ENCODE measurements at places on chromosomes 16 and 17. TPM values are rescaled to one million over a fixed set of nuclear protein-coding genes. Genes with fewer than 3 reads are reported as not detected.

The MAF gene
- 4.3 TPM for total RNA-seq

The IGFBP4 gene
- total RNA-seq, result 28.7 TPM

The CETP gene
- not detected for total RNA-seq

The SOST gene
- total RNA-seq, result not detected

The CCL1 gene
- not detected for total RNA-seq

The CD300LB gene
- total RNA-seq, result not detected

The SYNGR3 gene
- 2.6 TPM for total RNA-seq

The PYY gene
- total RNA-seq, result not detected

The CD300LG gene
- total RNA-seq, result not detected

The SULT1A1 gene
- total RNA-seq, result 11.8 TPM

The SLC13A2 gene
- total RNA-seq, result not detected

The KCNJ16 gene
- not detected for total RNA-seq

The PIRT gene
- total RNA-seq, result not detected

GRCh38 chr17:7887038-7887481 lies 1.5 kb upstream of the CHD3 start:
- no peak for DNase-seq

DNA sequence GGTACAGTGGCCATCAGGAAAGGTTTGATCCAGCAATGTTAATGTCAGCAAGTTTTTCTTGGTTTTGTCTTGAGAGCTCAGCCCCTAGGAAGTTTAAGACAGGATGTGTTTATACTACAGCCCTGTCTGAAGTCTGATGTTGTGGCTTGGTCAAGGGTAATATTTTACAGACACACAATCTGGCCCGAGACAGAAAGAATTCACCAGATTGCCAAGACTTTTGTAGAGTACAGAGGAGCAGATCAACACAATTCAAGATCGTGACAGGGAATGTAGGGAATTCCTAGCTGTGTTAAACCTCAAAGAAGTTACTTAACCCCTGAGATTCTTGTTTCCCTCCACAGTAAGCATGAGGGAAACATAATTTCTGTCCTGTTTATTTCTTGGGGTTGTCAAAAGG lies 63.1 kb downstream of the SHISA9 start:
- DNase-seq, result no peak

DNA sequence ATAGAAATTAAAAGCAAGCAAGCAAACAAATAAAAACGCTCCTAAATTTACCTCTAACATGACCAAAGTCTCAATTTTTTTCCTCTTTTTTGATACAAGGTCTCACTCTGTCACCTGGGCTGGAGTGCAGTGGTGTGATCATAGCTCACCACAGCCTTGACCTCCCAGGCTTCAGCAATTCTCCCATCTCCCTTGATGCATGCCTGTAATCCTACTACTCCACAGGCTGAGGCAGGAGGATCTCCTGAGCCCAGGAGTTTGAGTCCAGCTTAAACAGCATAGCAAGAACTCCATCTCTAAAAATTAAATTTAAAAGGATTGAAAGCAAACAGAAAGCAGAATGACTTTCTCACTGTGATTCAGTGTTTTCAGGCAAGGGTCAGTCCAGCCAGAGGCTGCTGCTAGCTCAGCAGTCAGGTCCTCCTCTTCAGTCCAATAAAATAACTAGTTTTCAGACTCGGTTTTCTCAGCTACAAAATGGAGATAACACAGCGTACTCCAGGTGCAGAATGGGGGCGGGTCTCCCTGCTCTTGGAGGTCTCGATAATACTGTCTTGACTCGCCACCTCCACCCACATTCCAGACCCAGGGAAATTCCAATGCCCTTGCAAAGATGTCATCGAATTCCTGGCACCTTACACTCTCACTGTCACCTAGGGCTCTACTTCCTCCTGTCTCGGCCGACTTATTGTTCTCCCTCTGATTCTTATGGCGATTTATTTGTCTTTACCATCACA lies 20.7 kb upstream of the MRTFB start:
- DNase-seq, result no peak

DNA sequence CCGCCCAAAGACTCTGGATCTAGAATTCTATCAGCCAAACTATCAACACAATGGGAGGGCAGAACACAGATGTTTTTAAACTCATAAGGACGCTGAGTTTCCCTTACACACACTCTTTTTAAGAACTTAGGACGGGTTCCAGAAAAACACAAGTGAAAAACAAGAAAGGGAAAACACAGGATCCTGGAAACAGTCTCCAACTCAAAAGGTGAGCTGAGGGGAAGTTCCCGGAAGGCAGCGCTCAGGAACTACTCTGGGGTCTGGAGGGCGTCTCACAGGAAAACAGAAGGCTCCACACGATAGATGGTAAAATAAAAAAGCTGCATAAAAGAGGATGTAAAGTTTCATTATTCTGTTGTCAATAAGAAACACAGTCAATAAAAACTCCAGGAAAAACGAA lies 80.2 kb upstream of the DOC2B start:
- no peak for DNase-seq

GRCh38 chr16:82857693-82858365 lies 231.1 kb downstream of the CDH13 start:
- DNase-seq, result no peak

GRCh38 chr16:2597560-2597902 lies 59.7 kb downstream of the PDPK1 start:
- DNase-seq, result no peak

DNA sequence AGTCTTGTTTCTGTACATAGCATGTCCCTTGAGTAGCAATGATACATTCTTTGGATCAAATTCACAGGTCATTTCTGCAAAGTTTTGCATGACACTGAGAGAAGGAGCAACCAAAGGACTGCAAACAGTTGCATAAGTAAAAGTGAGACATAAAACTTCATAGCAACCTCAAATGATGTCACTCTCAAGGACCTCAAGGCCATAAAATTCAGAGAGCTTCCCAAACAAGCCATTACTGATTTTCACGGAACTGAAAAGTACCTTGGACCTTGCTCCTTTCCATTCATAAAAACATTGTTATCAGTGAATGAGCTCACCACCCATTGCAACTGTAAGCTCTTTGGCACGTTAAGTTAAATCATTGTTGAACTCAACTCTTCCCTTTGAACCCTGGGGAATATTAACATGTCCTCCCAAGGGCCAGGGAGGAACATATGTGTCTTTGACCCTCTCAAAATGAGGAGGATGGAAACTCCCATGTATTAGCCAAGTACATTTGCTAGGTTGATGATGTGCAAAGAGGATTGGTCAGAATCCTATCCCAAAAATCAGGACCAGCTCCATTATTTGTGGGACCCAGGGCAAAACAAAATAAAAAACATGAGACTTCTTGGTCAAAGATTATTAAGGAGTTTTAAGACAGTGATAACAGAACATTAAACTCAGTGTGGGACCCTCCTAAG lies 275.0 kb upstream of the DYNLRB2 start:
- DNase-seq, result no peak

- peak; percentile 76 for DNase-seq
These were observed 1.0 kb upstream of the AIPL1 start for GRCh38 chr17:6435968-6436367.

GRCh38 chr17:59388069-59388556 lies 56.7 kb downstream of the YPEL2 start:
- DNase-seq, result no peak

DNA sequence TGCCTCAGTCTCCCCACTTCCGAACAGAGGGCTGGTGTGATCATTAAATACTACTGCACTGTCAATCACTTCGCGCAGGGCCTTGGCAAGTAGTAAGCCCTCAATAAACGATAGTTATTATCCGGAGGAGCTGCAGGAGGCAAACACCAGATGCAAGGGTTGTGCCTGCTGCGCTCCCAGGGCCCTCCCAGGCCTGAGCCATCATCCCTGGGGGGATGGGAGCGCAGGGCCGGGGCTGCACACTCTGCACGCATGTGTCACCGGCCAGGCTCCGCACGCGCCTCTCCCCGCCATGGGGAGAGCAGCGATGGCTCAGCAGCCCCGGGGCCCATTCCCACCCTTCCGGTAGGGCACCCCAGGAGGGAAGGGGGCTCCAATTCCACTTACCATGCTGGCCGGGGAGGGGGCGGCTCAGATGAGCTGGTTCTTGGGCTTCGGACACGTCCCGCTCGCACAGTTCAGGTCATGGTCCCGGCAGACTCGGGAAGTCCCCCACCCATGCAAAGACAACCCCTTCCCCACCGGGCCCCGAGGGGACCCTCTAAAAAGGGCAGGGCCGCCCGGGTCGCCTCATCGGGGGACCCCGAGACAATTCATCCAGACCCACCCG lies 681 bp downstream of the XPO6 start:
- peak; percentile 72 for DNase-seq

DNA sequence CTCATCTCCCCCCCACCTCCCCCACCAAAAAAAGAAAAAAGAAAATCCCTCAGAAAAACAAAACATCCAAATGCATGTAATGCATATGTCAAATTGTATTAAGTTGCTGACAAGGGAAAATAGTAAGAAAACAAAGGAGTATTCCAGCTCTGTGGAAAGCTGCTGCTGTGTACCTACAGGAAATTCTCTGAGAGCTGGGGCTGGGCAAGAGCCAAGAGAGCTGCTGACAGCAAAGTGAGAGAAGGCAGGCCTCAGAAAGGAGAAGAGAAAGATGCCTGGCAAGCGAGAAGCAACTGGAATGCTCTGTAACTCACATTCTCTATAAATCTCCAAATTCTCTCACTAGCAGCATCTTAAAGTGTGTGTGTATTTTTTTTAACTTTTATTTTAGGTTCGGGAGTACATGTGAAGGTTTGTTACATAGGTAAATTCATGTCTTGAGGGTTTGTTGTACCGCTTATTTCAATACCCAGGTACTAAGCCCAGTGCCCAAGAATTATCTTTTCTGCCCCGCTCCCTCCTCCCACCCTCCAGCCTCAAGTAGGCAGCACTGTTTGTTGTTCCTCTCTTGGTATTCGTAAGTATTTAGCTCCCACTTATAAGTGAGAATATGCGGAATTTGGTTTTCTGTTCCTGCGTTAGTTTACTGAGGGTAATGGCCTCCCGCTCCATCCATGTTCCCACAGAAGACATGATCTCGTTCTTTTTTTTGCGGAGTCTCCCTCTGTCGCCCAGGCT lies 24.4 kb downstream of the CNTROB start:
- DNase-seq, result no peak

- DNase-seq, result no peak
These were observed 1.7 kb upstream of the PLK1 start for GRCh38 chr16:23676924-23677480.

- peak; percentile 26 for DNase-seq
These were observed 92.8 kb downstream of the KATNIP start for GRCh38 chr16:27642756-27643155.

DNA sequence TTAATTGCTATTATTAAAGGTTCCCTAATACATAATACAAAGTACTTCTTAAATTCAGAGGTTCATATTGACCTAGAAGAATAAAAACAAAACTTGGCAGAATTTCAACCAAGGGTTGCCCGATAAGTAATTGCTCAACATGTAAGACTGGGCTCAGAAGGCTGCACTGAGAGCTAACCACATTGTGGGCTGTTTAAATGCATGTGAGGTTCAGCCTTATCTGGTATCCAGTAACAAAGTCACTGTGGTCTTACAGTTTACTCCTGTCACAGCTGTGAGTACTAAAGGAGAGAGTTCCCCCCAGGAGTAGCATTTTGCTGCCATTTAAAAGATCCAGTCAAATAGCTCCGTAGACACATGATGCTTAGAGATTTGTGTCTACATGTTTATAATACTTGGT lies 1.6 kb upstream of the DHRS11 start:
- DNase-seq, result peak; percentile 44

- no peak for DNase-seq
These were observed 20.7 kb downstream of the ACSF3 start for GRCh38 chr16:89114159-89114981.

GRCh38 chr16:8589057-8589899 lies 1.0 kb downstream of the TMEM114 start:
- no peak for DNase-seq

- no peak for DNase-seq
These were observed 90.7 kb downstream of the WNT3 start for GRCh38 chr17:46727572-46728348.

GRCh38 chr16:85608515-85608885 lies 4.6 kb upstream of the GSE1 start:
- DNase-seq, result no peak

DNA sequence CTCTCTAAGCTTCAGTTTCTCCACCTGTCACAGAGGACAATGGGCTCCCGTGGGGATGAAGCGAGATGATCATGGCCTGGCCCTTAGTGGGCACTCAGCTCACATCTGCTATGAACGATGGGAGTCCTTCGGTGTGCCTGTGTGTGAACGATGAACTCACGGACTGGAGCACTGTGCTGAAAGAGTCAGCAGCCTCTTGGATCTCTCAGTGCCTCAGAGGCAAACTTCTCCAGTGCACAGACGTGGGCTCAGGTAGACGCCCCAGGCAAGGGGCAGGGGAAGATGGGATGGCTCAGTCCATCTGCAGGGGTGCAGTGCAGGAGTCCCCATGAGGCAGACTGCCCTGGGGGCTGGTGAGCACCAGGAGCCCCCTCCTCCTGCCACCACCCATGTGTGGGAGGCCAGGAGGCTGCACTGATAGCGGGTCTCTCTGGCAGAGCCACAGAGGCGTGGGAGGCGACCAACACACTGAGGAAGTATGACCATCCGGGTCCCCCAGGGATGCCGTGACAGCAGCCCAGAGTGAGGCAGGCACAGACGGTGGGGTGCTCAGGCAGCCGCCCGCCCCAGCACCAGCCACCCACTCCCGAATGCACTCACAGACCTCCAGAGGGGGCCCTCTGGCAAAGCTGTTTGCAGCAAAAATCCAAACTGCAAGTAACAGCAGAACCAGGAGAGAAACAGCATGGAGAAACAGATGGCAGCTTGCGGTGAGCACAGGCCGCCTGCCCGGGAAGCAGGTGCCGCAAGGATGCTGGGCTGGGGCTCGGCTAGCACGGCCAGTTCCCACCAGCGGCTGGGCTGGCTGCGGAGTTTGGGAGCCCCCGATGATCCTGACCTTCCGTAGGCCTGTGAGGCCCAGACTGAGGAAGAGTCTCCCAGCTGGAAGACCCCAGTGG lies 82.7 kb downstream of the RPH3AL start:
- no peak for DNase-seq

DNA sequence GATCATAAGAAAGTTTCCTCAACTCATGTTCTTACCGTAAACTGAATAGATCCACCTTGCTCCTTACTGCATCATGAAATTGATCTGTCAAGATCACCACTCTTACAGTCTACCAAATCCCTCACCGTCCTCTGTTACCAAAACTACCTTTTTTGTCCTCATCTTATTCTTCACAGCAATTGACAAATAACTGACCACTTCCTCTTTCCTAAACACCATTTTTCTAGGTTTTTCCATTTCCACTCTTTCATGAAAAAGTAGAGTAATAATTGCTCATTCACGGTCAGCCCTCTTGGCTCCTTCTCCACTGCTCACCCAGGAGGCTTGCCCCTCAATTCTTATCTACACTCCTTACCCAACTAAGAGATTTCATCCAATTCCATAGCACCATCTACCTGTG lies 44.9 kb downstream of the ABCA5 start:
- no peak for DNase-seq

Measured in activated CD8-positive, alpha-beta T cell treated with anti-CD3 and anti-CD28 coated beads, Interleukin-2, amount 10 ng/mL, durations not matched to agents 7 days and 5 days (primary cell).